Left renal pelvis (tissue), 4 donors: ENCODE measurements at places on chromosomes 4 and X. TPM values are rescaled to one million over a fixed set of nuclear protein-coding genes. Genes with fewer than 3 reads are reported as not detected.

The NXF2 gene
- 0.34 TPM for polyA plus RNA-seq

DNA sequence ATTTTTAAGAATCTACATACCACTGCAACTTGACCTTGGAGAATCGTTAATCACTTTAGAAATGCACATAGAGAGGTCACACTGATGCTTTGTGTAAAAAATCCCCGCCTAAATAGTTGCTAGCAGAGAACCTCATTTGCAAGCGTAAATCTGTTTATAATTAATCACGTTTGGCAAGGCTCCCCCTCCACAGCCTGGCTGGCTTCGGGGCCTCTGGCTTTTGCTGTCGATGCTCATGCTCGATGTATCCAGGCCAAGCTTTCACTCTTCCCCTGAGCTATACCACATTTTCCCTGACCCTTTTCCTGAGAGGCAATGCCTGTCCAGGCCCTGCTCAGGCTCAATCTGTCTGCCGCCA is 23.4 kb downstream of the CYTL1 start:
- no peak for DNase-seq

The CYP4V2 gene
- 16.0 TPM for polyA plus RNA-seq

- DNase-seq, result no peak
Observed at GRCh38 chr4:38310446-38311043, 350.3 kb downstream of the PTTG2 start.

GRCh38 chr4:64967286-64967685 is 558.0 kb upstream of the TECRL start:
- no peak for DNase-seq

The F11 gene
- 4.3 TPM for polyA plus RNA-seq

DNA sequence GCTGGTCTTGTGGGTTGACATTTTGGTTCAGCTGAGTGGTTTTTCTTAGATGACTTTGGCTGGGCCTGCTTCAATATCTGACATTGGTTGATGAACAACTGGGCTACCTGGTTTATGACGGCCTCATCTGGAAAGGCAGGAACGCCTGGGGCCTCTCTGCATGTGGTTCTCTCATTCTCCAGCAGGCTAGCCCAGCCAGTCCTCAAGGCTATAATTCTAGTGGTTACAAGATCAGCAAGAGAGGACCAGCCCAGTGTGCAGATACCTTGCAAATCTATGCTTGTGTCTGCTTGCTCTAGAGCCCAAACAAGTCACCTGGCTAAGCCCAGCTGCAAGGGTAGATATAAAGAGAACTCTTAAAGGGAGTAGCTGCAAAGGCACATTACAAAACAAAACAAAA is 214.2 kb upstream of the PUDP start:
- no peak for DNase-seq

- no peak for DNase-seq
Observed at GRCh38 chr4:65566473-65566872, 103.8 kb downstream of the EPHA5 start.

- DNase-seq, result peak; percentile 78
Observed at GRCh38 chrX:100636321-100636991, at the start of gene TSPAN6. Gene TSPAN6 (minus strand): TSS chrX:100636806. CDS start chrX:100636694, 112 bp downstream.

- DNase-seq, result no peak
Observed at GRCh38 chr4:123934096-123934495, 537.5 kb downstream of the SPRY1 start.

The GIMD1 gene
- not detected for polyA plus RNA-seq

- no peak for DNase-seq
Observed at GRCh38 chr4:148359769-148360168, 82.4 kb downstream of the NR3C2 start.

DNA sequence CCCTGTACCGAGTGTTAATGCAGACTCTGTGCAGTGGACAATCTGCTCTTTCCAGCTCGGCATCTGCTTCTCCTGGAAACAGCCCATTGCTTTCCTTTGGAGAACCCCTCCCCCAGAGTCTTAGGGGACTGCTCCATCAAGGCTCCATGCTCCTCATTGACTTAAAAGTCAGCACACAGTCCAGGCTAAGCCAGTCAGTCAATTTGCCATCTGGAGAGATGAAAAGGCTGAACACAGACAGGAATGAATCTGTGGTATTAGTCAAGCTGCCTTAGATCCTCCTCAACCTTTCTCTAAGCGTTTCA is 20.3 kb downstream of the ATP8A1 start:
- no peak for DNase-seq

GRCh38 chr4:172951679-172952451 is 216.7 kb upstream of the GALNT7 start:
- no peak for DNase-seq

The DUSP21 gene
- not detected for polyA plus RNA-seq

The SRPK3 gene
- 6.7 TPM for polyA plus RNA-seq

GRCh38 chrX:111123606-111124179 is 27.7 kb downstream of the PAK3 start:
- no peak for DNase-seq

The PRRG3 gene
- polyA plus RNA-seq, result 9.6 TPM

- no peak for DNase-seq
Observed at GRCh38 chrX:105564501-105564900, 257.8 kb upstream of the NRK start.

DNA sequence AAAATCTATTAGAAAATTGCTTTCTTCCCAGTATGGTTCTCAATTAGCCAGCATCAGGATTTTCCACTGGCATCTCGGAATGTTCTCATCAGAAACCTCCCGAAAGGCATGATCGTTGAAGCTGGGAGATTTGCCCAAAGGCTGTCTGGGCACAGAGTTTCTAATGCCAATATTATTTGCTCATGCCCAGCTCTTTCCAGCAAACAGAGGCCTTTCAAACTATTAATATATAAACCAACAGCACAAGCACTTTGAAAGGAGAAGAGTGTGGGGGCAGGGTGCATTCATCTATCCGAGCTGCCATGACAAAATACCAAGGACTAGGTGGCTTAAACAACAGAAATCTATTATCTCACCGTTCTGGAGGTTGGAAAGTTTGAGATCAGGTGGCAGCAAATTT is 88.3 kb upstream of the MSX1 start:
- DNase-seq, result no peak

GRCh38 chr4:90842960-90843359 is 715.8 kb downstream of the CCSER1 start:
- DNase-seq, result no peak

DNA sequence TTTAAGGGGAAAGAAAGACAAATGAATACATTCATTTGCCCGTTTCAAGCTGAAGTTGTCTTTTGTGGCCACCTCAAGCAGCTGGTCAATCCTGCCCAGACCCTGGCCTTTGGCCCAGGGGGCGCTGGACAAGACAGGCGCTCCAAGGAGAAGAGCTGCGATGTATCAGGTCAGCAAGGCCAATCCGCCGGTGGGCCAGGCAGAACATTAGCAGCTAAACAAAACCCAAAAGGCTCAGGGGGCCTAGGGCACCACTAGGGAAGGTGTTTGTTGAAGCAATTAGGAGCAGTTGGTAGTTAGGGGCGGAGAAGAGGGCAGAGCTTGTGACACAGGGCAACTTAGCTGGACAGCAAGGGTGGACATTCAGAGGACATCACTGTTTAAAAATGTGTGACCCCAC is 60.8 kb upstream of the TMEM33 start:
- DNase-seq, result no peak

- no peak for DNase-seq
Observed at GRCh38 chr4:54961357-54961975, 163.9 kb downstream of the KDR start.

GRCh38 chrX:11886745-11887144 is 128.7 kb downstream of the MSL3 start:
- no peak for DNase-seq

GRCh38 chr4:149211876-149212275 is 603.8 kb downstream of the IQCM start:
- DNase-seq, result no peak

GRCh38 chr4:76476571-76476970 is 41.5 kb downstream of the SHROOM3 start:
- no peak for DNase-seq

The FGG gene
- not detected for polyA plus RNA-seq

DNA sequence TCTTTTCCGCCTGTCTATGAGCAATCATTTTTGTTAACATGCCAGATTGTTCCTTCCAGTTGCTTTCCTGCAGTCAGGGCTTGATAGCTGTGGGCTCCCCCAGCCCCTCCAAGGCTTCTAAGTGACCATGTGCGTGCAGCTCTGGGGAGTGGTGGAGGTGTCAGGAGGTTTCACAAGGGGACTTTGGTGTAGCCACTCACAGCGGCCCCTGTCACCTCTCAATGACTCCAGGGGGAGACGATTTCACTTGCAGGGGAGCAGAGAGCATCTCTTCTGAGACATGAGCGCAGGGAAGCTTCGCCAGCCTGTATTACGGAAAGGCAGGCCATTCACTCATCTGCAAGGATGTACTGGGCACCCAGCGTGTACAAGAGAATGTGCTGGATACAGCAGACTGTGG is 3.1 kb upstream of the GPR78 start:
- no peak for DNase-seq

The BANK1 gene
- polyA plus RNA-seq, result 4.2 TPM

GRCh38 chr4:16140879-16141249 is 57.0 kb upstream of the PROM1 start:
- DNase-seq, result peak; percentile 29

- no peak for DNase-seq
Observed at GRCh38 chrX:130626521-130626920, 224.7 kb downstream of the RBMX2 start.

DNA sequence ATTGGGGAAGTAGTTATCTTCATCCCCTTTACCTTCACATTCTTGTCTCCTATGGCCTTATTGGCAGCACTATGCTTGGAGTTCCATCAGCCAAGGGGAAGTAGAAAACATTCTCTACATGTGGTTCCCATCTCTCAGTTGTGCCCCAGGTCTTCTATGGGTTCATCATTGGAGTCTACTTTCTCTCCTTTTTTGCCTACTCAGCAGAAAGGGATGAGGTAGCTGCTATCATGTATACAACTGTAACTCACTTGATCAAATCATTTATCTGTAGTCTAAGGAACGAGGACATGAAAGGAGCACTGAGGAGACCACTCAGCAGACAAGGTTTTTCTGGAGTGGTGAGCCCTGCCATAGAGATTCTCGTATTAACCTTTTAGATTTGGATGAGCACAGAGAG is 119.0 kb upstream of the OR13H1 start:
- DNase-seq, result no peak

DNA sequence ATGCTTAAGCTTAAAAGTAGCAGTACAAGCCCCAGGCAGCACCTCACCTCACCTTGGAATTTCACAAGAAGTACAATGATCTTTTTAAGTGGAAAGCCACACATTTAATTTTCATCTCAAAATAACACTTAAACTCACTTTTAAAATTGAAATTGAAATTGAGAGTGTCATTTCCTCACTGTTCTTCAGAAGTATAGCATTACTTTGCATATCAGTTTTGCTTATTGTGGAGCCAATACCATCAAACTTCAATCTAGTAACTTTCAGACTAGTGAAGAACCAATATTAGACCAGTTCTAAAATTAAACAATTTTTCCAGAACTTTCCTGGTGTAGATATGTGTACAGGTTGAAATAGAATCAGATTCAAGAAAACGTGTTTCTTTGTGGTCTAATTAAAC is 242.4 kb downstream of the NDST4 start:
- DNase-seq, result no peak

DNA sequence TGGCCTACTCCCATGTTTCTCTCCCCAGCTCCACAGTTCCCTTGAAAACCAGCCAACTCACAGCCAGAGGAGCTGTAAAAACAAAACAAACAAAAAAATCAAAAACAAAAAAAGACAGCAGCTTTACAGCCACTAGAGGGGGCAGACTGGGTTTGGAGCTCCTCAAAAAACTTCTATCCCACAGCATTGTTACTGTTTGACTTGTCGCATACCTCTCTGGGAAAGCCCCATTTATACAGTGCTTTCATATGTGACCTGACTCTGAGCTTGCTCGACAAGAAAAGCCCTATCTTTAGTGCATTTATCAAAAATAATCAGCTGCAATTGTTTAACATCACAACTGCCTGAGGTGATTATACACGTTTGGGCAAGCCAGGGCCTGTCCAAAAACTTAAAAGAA is 21.6 kb downstream of the TSPAN6 start:
- no peak for DNase-seq

DNA sequence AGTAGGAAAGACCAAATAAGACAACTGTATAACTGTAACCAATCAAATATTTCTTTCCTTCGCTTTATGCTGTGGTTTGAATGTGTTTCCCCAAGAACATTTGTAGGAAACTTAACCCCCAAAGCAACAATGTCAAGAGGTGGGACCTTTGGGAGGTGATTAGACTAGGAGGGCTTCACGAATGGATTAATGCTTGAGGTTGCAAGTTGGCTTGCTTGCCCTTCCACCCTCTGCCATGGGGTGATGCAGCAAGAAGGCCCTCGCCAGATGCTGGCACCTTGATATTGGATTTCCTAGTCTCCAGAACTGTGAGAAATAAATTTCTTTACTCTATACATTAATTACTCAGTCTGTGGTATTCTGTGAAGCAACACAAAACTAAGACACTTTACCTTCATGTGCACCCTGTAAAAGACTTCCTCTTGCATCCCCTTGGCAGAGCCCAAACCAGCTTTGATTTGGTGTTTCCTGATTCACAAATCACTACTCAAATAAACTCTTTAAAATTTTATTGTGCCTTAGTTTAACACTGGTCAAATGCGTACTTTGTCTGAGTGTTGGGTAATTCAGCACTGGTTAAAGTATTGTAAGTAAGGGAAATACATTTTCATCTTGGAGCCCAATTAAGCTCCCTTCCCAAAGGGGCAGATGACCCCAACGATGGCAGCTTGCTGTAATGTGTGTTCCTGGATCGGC is 59.9 kb downstream of the COQ2 start:
- DNase-seq, result no peak

- no peak for DNase-seq
Observed at GRCh38 chrX:108701633-108702032, 34.7 kb downstream of the IRS4 start.

The FAM9C gene
- 0.79 TPM for polyA plus RNA-seq

The CENPVL1 gene
- 0.32 TPM for polyA plus RNA-seq

The CT47A1 gene
- polyA plus RNA-seq, result not detected

DNA sequence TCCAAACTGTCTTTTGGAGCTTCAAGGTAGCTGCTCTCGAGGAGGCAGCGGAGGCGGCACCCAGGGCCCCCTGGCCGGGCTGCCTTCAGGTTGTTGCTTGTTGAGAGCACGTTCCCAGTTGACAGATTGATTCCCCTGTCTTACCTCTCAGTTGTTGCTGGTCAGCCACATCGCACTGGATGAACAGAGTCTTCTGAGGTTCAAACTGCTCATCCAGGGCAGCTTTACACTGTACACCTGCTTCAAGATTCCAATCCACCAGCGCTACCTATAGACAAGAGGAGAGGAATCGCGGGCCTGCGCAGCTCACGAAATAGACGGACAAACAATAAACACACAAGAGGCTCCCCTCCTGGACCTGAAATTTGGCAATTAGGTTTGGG is 497 bp downstream of the HPGD start:
- DNase-seq, result peak; percentile 6
